ENCODE measurements at places on chromosomes 2 and 18.
A peak's percentile ranks its signal among the peaks of the same experiment; 100 is the strongest.

- DNase-seq = no peak
Measured at GRCh38 chr2:25964891-25965290, 17.4 kb downstream of the KIF3C start.

GRCh38 chr2:159155320-159155719 lies 131.2 kb downstream of the WDSUB1 start:
- no peak for DNase-seq

GRCh38 chr2:237490009-237490711 lies 3.1 kb downstream of the MLPH start:
- DNase-seq = no peak

GRCh38 chr18:26133652-26134051 lies at the start of gene PSMA8:
Gene PSMA8, plus strand, starts transcription at chr18:26133869. Its CDS starts 97 bp downstream, at chr18:26133966.
- no peak for DNase-seq

DNA sequence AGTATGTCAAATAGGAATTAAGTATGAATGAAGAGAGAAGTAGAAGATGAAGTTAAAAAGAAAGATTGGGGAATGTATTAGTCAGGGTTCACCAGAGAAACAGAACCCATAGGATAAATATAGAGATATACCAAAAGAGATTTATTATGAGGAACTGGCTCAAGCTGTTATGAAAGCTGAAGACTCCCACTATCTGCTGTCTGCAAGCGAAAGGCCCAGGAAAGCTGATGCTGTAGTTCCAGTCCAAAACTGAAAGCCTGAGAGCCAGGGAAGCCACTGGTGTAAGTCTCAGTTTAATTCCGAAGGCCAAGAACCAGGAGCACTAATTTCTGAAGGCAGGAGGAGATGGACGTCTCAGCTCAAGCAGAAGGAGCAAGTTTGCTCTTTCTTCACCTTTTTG lies 200.9 kb upstream of the FN1 start:
- no peak for DNase-seq

DNA sequence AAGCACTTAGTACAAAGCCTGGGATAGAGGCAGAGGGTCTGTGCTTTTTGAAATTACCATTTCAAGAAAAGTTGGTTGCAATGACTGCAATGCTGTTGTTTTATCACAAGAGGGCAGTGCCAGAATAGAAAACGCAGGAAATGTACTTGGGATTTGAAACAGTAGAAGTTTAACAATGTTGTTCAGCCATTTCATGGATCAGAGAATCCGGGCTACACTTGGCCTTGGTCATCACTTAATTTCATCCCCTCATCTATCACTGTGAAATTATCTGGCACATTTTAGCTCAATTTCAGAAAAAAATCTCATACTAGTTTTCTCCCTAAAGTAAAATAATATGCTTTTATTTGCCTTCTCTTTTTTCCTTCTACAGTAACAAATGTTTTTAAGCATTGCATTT lies 70.8 kb downstream of the RAPGEF4 start:
- no peak for DNase-seq

DNA sequence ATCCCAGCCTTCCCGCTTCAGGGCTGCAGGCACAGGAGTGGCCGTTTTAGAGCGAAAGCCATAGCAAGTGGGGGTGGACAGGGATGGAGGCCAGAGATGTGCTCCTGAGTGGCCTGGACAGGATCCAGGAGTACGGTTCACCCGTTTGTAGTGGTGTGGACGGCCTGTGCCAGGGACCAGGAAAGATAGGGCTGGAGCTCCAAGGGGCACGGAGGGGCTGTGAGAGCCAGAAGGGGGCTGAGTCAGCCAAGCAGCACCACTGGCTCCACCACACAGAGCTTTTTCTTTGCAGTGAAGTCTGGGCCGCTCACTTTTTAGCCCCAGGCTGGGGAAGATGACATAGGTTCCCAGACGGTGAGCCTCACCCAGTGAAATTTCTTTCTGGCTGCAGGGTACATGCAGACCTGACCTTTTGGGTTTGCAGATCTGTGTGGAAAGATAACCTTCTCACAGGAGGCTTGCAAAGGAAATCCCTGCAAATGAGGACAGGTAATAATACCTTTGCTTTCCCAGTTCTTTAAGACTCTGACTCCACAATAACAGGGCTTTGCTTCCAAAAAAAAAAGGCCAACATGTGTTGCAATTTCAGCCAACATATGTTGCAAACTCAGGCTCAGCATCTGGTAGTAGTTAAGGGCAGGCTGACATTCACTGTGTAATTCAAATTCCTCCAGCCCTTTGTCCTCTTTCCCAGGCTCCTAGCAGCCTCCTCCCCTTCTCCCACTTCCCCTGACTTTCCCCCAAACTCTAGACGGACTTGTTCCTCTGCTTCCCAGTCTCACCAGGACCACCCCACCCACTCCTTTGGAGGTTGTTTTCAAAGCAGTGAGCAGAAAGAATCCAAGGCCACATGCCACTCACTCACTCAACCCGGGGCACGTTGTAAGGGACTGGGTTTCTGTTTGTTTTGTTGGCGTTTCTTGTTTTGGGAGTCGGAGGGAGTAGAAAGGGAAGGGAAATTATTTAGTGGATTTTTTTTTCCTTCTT lies 20.3 kb upstream of the LAPTM4A start:
- peak; percentile 92 for DNase-seq

DNA sequence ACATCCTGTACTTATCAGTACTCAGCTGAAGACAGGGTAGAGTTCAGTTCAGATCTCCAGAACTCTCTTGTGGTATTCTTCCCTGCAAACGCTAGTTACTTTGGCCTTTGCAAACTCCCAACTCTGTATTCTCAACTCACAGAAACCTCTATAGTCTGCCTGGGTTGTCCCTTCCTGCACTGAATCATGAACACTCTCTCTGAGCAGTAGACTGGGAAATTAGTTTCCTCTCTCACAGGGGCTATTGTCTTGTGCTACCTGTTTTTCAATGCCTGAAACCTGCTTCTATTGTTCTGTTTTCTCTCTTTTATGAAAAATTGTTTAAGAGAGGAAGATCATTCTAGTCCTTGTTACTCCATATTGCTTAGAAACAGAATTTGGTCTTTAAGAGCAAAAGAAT lies 134.7 kb downstream of the VIT start:
- DNase-seq = no peak

DNA sequence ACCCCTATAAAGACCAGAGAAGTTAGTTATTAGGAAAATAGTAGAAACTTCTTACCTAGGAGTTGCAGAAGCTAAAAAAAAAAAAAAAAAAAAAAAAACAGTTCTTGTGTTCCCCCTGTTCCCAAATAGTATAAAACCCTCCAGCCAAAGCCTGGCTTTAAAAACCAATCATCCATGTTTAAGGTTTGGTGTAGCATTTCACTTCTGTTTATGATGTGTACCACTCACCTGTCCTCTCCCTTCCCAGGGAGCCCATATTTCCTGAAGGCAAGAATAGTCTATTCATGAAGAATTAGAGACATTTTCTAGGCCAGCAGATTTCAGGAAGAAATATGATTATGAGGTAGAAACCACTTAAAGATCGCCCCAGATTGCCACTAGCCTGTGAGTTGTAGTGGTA lies 273.6 kb downstream of the SETBP1 start:
- no peak for DNase-seq

DNA sequence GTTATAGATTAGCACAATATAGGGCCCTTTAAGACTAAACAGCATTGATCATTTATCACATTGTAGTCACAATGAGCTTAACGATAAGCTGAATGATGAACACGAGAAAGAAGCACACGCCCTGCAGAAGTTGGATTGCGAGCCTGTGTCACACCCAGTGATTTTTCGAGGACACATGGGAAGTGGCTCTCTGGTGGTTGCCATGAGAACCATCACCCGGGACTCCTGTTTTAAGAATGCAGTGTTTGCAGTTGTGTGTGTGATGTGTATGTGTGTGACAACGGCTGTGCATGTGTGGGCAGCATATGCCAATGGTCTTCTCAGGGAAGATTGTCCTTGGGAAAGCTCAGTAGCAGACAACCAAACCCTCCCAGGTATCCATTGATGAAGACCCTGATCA lies 69.2 kb downstream of the PDCL3 start:
- no peak for DNase-seq

GRCh38 chr2:179268277-179268925 lies 3.8 kb upstream of the SESTD1 start:
- no peak for DNase-seq

- DNase-seq = no peak
Measured at GRCh38 chr2:38549071-38549704, 53.5 kb downstream of the HNRNPLL start.

GRCh38 chr2:239114119-239114581 lies 266.3 kb downstream of the TWIST2 start:
- no peak for DNase-seq

GRCh38 chr2:1621041-1621440 lies 123.3 kb downstream of the PXDN start:
- no peak for DNase-seq

GRCh38 chr2:227378371-227378782 lies 729 bp downstream of the TM4SF20 start:
- DNase-seq = no peak

DNA sequence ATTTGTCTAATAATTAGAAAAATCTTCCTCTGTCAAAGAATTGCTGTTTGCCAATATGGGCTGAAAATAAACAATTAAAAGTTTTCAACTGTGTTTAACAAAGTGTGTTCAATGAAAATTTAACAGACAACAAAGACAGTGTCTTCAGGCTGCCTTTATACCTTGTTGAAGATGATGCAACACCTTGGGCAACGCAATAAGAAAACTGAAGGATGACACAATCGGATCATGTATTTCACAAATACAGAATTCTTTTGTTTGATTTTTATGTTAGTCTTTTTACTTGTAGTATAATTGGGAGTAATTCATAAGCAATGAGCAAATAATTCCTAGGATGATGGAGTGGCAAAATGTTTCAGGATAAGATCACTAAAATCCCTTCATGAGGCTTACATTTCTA lies 27.8 kb downstream of the CHN1 start:
- no peak for DNase-seq

DNA sequence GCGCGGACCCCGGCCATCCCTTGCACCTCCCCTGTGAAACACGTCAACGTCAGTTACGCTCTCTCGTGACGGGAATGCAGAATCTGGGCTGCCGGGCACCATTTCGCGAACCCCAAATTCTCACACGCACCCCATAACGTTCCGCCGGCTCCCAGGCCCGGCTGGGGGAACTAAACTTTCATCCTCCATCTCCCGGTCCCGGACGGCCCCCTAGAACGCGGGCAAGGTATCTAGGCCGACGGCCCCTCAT lies 544 bp downstream of the DNAJC27 start:
- DNase-seq = no peak

- no peak for DNase-seq
Measured at GRCh38 chr18:46842583-46842982, 74.7 kb downstream of the PIAS2 start.

- no peak for DNase-seq
Measured at GRCh38 chr2:218823196-218823855, 8.3 kb downstream of the PRKAG3 start.

- no peak for DNase-seq
Measured at GRCh38 chr2:188819792-188820191, 154.4 kb upstream of the COL3A1 start.

GRCh38 chr2:11467749-11468148 lies 1.8 kb upstream of the E2F6 start:
- DNase-seq = no peak

- DNase-seq = no peak
Measured at GRCh38 chr18:26089293-26090129, 902 bp downstream of the SS18 start.

GRCh38 chr2:201699416-201699815 lies 972 bp upstream of the MPP4 start:
- DNase-seq = no peak

DNA sequence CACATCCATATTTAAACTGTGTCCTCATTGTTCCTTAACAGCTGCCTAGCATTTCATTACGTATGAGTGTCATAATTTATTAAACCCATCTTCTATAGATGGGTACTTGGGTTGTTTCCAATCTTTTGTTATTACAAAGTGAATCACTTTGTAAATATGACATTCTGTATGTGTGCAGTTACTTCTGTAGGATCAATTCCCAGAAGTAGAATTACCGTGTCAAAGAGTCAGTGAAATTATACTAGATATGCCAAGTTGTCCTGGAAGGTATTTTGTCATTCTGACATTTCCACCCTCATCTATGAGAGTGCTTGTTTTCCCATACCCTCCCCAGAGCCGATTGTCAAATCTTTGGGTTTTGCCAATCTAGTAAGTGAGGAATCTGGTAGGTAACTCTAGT lies 194.5 kb upstream of the APCDD1 start:
- DNase-seq = no peak

DNA sequence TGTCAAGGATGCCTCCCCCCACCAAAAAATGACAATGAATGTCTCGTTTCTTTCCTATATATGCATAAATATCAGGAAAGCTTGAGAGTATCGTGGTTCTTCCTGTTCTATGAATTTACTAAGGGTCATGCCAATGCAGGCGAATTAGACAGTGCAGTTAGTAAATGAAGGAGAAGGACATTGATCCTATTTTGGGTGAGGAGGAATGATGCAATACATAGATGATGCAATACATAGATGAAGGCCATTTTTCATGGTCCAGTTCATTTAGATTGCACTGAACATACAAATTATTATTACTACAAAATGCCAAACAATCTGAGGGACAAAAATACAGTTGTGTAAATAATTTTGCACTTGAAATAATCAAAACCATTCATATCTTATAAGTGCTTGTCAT lies 1265.0 kb downstream of the LRP1B start:
- no peak for DNase-seq

DNA sequence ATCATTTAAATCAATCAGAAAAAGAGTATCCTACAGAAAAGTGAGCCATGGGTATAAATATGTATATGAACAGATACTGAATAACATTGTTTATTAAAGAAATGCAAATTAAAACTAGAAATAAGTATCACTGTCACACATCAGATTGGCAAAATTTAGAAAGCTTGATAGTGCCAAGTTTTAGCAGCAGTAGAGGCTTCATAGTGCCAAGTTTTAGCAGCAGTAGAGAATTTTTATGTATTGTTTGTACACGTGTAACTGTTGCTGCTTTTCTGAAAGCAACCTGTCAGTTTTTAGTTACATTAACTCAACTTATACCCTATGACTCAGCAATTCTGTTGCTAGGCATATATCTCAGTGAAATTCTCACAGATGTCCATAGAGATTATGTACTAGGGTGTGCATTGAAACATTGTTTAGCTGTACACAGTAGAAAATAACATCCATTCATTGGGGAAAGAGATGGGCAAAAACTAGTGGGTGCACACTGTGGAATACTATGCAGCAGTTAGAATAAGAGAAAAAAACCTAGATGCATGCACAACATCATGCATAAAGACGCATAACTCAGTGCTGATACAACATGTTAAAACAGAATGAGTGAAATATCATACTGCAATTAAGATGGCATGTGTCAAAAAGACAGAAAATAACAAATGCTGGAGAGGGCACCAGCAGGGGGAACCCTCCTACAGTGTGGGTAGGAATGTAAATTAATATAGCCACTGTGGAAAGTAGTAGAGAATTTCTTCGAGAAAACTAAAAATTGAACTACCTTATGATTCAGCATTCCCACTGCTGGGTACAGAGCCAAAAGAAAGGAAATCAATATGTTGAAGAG lies 294.5 kb upstream of the NT5C1B start:
- no peak for DNase-seq
